Tibial artery (tissue), 4 donors: ENCODE measurements at places on chromosomes 5 and 9.

GRCh38 chr9:88399966-88400365 lies 11.7 kb downstream of the SPIN1 start:
- no peak for DNase-seq

- no peak for DNase-seq
These were observed 13.2 kb upstream of the S100Z start for GRCh38 chr5:76836585-76836984.

DNA sequence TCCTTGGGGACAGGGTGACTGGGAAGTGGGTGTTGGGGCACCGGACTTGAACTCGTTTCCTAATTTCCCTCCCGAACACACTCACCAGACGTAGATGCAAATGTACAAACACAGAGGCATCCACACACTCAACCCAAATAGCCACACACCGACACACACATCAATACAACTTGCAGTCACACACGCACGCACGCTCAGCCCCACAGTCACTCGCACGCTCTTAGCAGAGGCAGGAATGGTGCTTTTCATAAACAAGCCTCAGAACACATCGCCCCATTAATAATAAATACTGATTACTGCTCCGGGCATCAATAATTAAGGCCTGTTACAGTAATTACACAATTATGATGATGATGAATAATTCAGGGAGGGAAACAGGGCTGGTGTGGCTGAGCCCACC lies 5.7 kb downstream of the BARHL1 start:
- no peak for DNase-seq

GRCh38 chr5:27748847-27749246 lies 710.5 kb upstream of the CDH9 start:
- no peak for DNase-seq

DNA sequence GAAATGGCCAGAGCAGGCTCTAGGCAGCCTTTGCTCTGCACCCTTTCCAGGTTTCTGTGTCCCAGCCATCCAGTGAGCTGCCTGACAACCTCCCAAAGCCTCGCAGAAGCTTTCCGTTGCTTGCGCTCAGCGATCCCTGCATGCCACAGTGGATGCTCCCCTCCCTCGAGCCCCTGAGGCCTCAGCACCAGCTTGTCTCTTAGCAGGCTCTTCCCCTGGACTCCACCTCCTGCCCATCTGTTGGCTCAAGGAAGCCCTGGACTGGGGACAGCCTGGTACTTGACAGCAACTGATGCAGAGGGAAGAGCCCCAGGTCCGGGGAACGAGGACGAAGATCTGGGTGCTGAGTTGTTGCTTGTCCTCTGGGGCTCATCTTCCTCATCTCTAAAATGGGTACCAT lies 23.2 kb downstream of the TSPAN17 start:
- DNase-seq, result no peak

DNA sequence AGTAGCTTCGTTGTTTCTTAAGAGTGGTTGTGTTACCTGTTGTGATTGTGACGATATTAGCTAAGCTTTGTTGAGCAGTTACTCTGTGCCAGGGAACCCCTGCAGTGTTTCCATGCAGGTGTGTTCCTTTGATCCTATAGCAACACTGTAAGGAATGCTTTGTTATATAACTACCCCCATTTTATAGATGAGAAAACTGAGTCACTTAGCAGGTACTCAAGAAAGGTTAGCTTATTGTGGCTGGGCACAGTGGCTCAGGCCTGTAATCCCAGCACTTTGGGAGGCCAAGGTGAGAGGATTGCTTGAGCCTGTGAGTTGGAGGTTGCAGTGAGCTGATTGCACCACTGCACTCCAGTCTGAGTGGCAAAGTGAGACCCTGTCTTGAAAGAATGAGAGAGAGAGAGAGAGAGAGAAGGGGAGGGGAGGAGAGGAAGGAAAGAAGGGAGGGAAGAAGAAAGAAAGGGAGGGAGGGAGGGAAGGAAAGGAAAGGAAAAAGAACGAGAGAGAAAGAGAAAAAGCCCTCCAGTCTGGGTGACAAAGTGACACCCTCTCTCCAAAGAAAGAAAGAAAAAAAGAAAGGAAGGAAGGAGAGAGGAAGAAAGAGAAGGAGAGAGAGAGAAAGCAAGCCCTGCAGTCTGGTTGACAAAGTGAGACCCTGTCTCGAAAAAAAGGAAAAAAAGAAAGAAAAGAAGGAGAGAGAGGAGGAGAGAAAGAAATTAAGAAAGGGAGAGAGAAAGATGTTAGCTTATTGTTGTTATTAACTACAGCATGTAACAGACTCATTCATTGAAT lies 85.6 kb upstream of the RARS1 start:
- no peak for DNase-seq
